PC-3 (cell line): ENCODE measurements at places on chromosomes 7 and 10. TPM values are rescaled to one million over a fixed set of nuclear protein-coding genes. Genes with fewer than 3 reads are reported as not detected.

GRCh38 chr10:46029461-46030030, 877 bp downstream of the NCOA4 start:
- no peak for DNase-seq
- no peaks in the 10 kb centered on the region for H3K36me3 ChIP-seq
- H3K4me3 ChIP-seq = peak overlapping the region; percentile 96
- peaks cover 13% of the 10 kb centered on the region for H3K4me1 ChIP-seq

STN1 gene
- total RNA-seq = 20.0 and 33.5 TPM in 2 replicates

MIOS gene
- 18.6 and 26.6 TPM in 2 replicates for total RNA-seq

SYT15 gene
- total RNA-seq = not detected in 2 replicates

PBLD gene
- 1.1 and 1.9 TPM in 2 replicates for total RNA-seq

- no peak overlapping the region for H3K4me3 ChIP-seq
- H3K36me3 ChIP-seq = no peaks in the 10 kb centered on the region
- DNase-seq = no peak
- peaks cover 18% of the 10 kb centered on the region for H3K4me1 ChIP-seq
- no peak overlapping the region for H3K27ac ChIP-seq
Measured at GRCh38 chr10:7952266-7952665, 102.2 kb upstream of the GATA3 start.

DNA sequence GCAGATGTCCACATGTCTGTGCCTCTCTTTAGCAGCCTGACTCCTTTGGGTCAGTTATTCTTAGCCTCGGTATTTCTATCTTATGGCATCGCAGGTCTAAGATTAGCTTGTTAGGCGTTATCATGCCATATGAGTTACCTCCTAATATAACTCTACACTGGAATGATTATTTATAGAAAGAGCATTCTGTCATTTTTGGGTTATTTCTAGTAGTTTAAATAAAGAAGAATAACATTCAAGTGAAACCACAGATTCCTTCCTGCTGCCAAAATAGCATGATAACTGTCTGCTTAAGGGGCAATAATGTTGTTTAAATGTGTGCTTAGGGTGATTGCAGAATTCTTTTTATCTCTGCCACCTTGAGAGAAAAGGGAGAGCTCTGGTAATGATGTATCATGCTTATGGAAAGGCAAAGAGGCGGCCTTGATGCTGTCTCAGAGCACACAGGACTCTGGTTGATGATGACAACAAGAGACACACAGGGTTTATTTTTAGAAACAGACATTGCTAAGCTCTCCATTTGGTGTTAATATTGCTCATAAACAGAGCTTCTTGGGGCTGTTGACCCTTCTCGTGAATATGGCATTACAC, 10.4 kb downstream of the HDAC9 start:
- H3K36me3 ChIP-seq = no peaks in the 10 kb centered on the region
- H3K27me3 ChIP-seq = no peaks in the 10 kb centered on the region
- peaks cover 31% of the 10 kb centered on the region for H3K4me1 ChIP-seq
- DNase-seq = no peak
- no peak overlapping the region for H3K27ac ChIP-seq

LARP4B gene
- 32.7 and 33.9 TPM in 2 replicates for total RNA-seq

COL17A1 gene
- 1.2 and 1.6 TPM in 2 replicates for total RNA-seq

- peak; percentile 92 for DNase-seq
- H3K27me3 ChIP-seq = no peaks in the 10 kb centered on the region
- H3K27ac ChIP-seq = peak overlapping the region; percentile 82
- H3K4me3 ChIP-seq = peak overlapping the region; percentile 83
- H3K4me1 ChIP-seq = peaks cover 23% of the 10 kb centered on the region
Measured at GRCh38 chr7:29564496-29565223, 1.0 kb downstream of the PRR15 start.

DNA sequence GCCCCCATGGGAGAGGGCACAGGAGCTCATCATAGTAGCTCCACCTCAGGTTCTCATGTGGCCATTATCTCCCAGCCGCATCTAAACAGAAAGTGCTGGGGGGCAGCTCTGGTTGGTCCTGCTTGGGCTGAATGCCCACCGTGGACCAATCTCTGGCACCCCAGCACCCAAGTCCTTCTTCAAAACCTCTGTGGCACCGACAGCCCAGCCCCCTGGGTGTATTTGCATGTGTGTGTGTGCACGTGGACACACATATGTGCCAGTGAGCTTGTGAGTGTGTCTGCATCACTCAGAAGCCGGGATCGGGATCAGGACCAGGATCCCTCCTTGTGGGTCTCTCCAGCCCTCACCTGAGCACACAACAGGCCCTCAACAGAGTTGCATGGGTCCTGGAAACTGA, 68.2 kb downstream of the ALOX5 start:
- H3K36me3 ChIP-seq = no peaks in the 10 kb centered on the region
- no peak overlapping the region for H3K27ac ChIP-seq
- no peaks in the 10 kb centered on the region for H3K27me3 ChIP-seq
- H3K4me3 ChIP-seq = no peak overlapping the region

DNA sequence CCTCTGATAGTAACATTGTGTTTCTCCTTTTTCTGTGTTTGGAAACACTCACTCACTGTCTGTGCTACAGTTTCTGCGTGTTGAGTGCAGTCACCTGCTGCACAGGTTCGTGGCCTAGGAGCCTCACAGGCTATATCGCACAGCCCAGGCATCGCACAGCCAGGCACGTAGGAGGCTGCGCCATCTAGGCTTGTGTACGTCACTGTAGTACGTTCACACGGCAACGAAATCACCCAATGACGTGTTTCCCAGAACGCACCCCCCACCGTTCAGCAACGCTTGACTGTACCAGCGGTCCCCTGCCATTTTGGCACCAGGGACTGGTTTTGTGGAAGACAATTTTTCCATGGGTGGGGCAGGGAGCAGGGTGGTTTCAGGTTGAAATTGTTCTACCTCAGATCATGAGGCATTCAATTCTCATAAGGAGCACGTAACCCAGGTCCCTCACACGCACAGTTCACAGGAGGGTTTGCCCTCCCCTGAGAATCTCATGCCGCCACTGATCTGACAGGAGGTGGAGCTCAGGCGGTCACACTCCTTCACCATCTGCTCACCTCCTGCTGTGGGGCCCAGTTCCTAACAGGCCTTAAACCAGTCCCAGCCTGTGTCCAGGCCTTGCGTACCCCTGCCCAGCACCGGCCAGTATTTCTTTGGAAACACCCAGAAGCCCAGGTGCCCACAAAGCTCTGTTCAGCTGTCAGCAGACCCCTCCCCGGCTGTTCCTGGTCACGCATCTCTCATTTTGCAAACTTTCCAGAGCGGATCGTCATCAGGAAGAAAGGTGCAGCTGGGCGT, 23.2 kb upstream of the PRKAR1B start:
- no peaks in the 10 kb centered on the region for H3K27me3 ChIP-seq
- H3K36me3 ChIP-seq = peaks cover 23% of the 10 kb centered on the region
- no peak overlapping the region for H3K4me3 ChIP-seq
- no peak overlapping the region for H3K27ac ChIP-seq
- H3K4me1 ChIP-seq = no peaks in the 10 kb centered on the region

HOXA13 gene
- 12.1 and 14.9 TPM in 2 replicates for total RNA-seq

- no peak overlapping the region for H3K27ac ChIP-seq
- H3K4me3 ChIP-seq = no peak overlapping the region
- no peaks in the 10 kb centered on the region for H3K4me1 ChIP-seq
- H3K36me3 ChIP-seq = no peaks in the 10 kb centered on the region
- H3K27me3 ChIP-seq = peaks cover 82% of the 10 kb centered on the region
- DNase-seq = no peak
Measured at GRCh38 chr7:32253299-32253698, 183.1 kb upstream of the PDE1C start.

- H3K36me3 ChIP-seq = no peaks in the 10 kb centered on the region
- no peaks in the 10 kb centered on the region for H3K27me3 ChIP-seq
- no peak overlapping the region for H3K4me3 ChIP-seq
- no peak overlapping the region for H3K27ac ChIP-seq
- no peaks in the 10 kb centered on the region for H3K4me1 ChIP-seq
Measured at GRCh38 chr7:154777023-154777422, 225.9 kb downstream of the PAXIP1 start.

- H3K36me3 ChIP-seq = no peaks in the 10 kb centered on the region
- H3K4me1 ChIP-seq = no peaks in the 10 kb centered on the region
- no peak for DNase-seq
Measured at GRCh38 chr7:33395340-33395739, 266.0 kb downstream of the BBS9 start.

- H3K27ac ChIP-seq = no peak overlapping the region
- no peaks in the 10 kb centered on the region for H3K4me1 ChIP-seq
- H3K4me3 ChIP-seq = no peak overlapping the region
- DNase-seq = peak; percentile 23
Measured at GRCh38 chr7:95411036-95411435, 14.9 kb upstream of the PON3 start.

DNA sequence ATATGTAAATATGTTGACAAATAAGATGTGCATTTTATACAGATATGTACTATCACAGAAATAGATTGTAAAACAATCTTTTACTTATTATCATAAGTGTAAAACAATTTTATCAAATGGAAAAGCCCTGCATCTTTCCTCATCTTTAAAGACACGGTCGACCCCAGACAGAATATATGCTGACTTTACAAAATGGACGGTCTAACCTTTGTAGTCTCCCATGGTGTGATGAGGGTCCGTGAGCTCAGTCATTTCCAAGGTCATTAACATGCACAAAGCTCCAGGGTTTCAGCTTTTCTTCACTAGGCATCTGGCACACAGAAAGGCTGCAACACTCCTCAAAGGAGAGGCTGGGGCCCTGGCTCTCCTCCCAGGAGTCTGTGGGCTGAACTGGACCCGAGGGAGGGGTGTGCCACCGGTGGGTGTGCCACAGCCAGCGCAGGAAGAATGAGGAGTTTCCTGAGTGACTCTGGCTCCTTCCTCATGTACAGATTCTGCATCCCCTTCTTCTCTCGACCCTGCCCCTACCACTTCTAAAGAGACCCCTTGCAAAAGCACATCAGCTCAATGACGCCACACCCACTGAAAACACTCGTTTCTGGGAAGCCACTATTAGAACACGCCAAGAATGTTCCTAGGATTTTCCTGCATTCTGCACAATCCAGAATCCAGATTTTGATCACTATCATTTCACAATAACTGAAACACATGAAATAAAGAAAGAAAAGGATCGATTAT, 26.2 kb upstream of the ABLIM1 start:
- no peaks in the 10 kb centered on the region for H3K36me3 ChIP-seq
- peaks cover 40% of the 10 kb centered on the region for H3K4me1 ChIP-seq
- peak; percentile 43 for DNase-seq
- H3K27ac ChIP-seq = peak overlapping the region; percentile 69
- no peaks in the 10 kb centered on the region for H3K27me3 ChIP-seq

- H3K4me1 ChIP-seq = no peaks in the 10 kb centered on the region
- no peak for DNase-seq
- H3K27ac ChIP-seq = no peak overlapping the region
- no peaks in the 10 kb centered on the region for H3K27me3 ChIP-seq
Measured at GRCh38 chr7:8564281-8564680, 130.9 kb downstream of the NXPH1 start.

- H3K36me3 ChIP-seq = no peaks in the 10 kb centered on the region
- no peaks in the 10 kb centered on the region for H3K27me3 ChIP-seq
- no peaks in the 10 kb centered on the region for H3K4me1 ChIP-seq
- H3K4me3 ChIP-seq = no peak overlapping the region
- no peak overlapping the region for H3K27ac ChIP-seq
Measured at GRCh38 chr10:13038391-13038790, 36.9 kb upstream of the CCDC3 start.

GRCh38 chr7:96521068-96521894, 188.4 kb downstream of the SEM1 start:
- no peak for DNase-seq
- H3K4me3 ChIP-seq = no peak overlapping the region
- H3K27me3 ChIP-seq = peaks cover 6% of the 10 kb centered on the region
- H3K27ac ChIP-seq = no peak overlapping the region
- H3K4me1 ChIP-seq = no peaks in the 10 kb centered on the region

DNA sequence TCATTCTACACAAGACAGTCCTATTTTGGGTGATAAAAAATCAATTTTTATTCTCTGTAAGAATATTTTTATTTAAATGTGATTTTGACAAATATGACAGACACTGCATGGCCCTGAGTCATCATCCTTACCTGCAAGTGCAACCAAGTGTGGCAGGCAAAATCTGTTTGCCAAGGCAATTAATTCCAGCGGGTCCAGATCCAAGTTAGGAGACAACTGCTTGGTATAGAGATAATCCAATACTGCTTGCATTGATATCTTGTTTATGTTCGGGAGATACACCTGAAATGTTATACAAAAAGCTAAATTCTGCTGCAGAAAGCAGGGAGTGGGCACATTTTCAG, 66.2 kb downstream of the RHOBTB1 start:
- H3K4me3 ChIP-seq = no peak overlapping the region
- peaks cover 18% of the 10 kb centered on the region for H3K4me1 ChIP-seq
- H3K27me3 ChIP-seq = no peaks in the 10 kb centered on the region
- no peak overlapping the region for H3K27ac ChIP-seq
